ENCODE measurements at places on chromosomes 12 and 14. TPM values are rescaled to one million over a fixed set of nuclear protein-coding genes. Genes with fewer than 3 reads are reported as not detected.

CAPS2 gene
- total RNA-seq: 12.1 TPM

LMO3 gene
- total RNA-seq: 127 TPM

IQSEC3 gene
- 10.7 TPM for total RNA-seq

CLECL1 gene
- 1.7 TPM for total RNA-seq

TPCN1 gene
- 68.1 TPM for total RNA-seq

KLRG1 gene
- total RNA-seq: 4.8 TPM

ZNF891 gene
- total RNA-seq: 2.6 TPM

GSC gene
- total RNA-seq: 0.50 TPM

GPR137C gene
- 0.97 TPM for total RNA-seq

RNF212B gene
- total RNA-seq: not detected

CFAP251 gene
- total RNA-seq: 8.2 TPM

REM2 gene
- total RNA-seq: 0.83 TPM

NEUROD4 gene
- total RNA-seq: not detected

SLC8A3 gene
- total RNA-seq: 1.9 TPM

KCNC2 gene
- total RNA-seq: not detected

SPIC gene
- not detected for total RNA-seq

SLC25A47 gene
- total RNA-seq: not detected

SLC6A13 gene
- total RNA-seq: 5.0 TPM

TGM1 gene
- 5.9 TPM for total RNA-seq

RNASE2 gene
- total RNA-seq: 6.0 TPM

TMEM63C gene
- 0.27 TPM for total RNA-seq

CACNB3 gene
- 23.5 TPM for total RNA-seq

KRT3 gene
- not detected for total RNA-seq

PTPRQ gene
- 7.8 TPM for total RNA-seq

C12orf56 gene
- not detected for total RNA-seq

TUBA1A gene
- 120 TPM for total RNA-seq

ACOT6 gene
- total RNA-seq: not detected

PRIM1 gene
- total RNA-seq: 7.7 TPM

ANO2 gene
- total RNA-seq: 22.2 TPM

TAPBPL gene
- 32.4 TPM for total RNA-seq

ARHGAP9 gene
- total RNA-seq: 54.2 TPM

FAM161B gene
- total RNA-seq: 4.7 TPM

CD69 gene
- total RNA-seq: 11.4 TPM

CAPZA3 gene
- not detected for total RNA-seq

GALNT8 gene
- total RNA-seq: 0.77 TPM

DDHD1 gene
- total RNA-seq: 32.6 TPM

PWP1 gene
- 24.8 TPM for total RNA-seq

PMEL gene
- total RNA-seq: 1.2 TPM

BATF gene
- total RNA-seq: 6.7 TPM

KCNMB4 gene
- total RNA-seq: 4.5 TPM

KCNJ8 gene
- total RNA-seq: 12.8 TPM

DDIT3 gene
- total RNA-seq: 26.1 TPM

DBX2 gene
- total RNA-seq: 0.12 TPM

PMCH gene
- total RNA-seq: not detected

CFAP73 gene
- total RNA-seq: 7.3 TPM

KCNA5 gene
- 1.5 TPM for total RNA-seq

NOS1 gene
- total RNA-seq: 3.5 TPM

SYNDIG1L gene
- total RNA-seq: 1.6 TPM

CRACR2A gene
- total RNA-seq: 7.9 TPM

All from lower lobe of right lung (tissue), 2 donors.